ENCODE measurements at places on chromosomes 12 and 14.

DNA sequence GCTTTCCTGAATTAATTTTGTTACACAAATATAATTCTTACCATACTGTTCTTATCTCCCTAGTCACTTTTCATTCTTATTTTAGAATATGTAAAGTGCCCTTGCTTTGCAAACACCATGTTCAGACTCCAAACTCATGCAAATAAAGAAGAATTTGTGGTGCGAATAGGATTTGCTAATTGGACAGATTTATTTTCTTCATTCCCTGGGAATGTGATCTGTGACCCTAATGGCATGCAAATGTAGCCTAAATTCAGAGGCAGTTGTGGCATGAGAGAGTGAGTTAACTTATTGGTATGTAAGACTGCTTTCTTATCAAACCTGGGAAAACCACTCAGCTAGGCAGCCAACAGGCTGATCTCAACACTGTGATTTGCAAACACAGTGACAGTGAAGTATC lies 10.0 kb downstream of the CAPZA3 start:
- no peak for DNase-seq

- DNase-seq = no peak
These were observed 203.3 kb downstream of the NAV3 start for GRCh38 chr12:78034025-78034424.

GRCh38 chr14:90572441-90573150 lies 175.8 kb downstream of the CALM1 start:
- DNase-seq = no peak

DNA sequence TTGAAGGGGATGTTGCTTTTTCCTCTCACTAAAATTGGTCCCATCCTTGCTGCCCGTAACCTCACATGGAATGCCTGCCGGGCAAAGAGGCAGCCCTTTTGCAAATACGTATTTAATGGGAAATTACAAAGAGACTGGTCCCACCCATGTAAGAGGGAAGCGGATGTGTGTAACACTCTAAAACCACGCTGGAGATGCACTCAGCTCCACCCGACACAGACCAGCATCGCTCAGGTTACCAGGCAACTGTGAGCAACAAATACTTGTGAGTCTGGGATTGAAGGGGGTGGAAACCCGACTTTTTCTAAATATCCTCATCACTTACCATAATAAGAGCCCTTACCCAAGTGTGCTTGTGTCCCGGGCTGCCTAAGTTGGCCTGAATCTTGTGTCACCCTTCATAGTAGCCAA lies 47.7 kb downstream of the ELK3 start:
- no peak for DNase-seq

DNA sequence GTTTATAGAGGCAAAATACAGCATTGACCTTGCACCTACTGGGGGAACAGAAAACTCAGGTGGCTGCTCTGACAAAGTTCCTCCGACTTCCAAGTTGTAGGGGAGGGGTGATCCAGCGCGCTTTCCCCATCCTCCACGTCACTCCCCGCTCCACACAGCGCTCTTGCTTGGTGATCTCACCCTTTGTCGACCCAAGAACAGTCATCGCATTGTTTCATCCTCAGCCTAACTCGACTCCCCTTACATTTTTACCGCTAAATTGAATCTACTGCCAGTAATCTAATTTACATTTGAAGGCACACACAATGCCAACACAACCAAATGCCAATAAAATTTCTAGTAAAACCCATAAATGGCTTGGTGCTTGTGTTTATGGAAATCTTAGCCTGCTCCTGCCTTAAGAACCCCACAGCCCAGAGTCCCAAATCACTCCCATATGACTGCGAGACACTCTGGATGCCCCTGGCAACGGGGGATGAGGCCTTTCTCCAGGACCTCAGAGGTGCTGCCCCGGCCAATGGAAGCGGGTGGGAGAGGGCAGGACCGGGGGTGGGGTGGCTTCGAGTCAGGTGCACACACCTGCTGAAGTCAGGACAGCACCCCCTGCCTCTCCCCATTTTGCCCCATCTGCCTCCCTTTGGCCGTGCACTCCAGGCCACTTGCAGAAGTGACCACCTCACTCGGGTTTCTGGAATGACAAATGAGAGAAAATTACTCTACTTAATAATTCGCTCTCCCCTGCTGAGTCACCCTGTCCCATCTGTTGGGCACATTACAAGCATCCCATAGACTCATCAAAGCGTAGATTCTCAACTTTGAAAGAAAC lies 98.2 kb upstream of the GSC start:
- peak; percentile 58 for DNase-seq

DNA sequence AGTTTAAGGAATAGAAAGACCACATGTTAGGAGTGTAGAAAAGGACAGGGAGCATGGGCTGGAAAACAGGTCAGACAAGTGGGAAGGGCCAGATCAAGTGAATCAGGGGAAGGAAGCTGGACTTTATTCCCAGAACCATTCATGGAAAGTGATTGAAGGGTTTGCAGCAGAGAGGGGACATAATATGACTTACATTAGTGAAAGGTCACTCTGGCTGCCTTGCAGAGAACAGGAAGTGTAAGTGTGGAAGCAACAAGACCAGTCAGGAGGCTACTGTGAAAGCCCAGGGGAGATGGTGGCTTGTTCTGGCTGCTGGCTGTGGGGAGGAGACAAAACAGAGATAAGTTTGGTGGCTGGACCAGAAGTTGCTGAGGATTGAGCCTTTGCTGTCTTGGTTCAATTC lies 69.1 kb downstream of the VCPKMT start:
- no peak for DNase-seq

DNA sequence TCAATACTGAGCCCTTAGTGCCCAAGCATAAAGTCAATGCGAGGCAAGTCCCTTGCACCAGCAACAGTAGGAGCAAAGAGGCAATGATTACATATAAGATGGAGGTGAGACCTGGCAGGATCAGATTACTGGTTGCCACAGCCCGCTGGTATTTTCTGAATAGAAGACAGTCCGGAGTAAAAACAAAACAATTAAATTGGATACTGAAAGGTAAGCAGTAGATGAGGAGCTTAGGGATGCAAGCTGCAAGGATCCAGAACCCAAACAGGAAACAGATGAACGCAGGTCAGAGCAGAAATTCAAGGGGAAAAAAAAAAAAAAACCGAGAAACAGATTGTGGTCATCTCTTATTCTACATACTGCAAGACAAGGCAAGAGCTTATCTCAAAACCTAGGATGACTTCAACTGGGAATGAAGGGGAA lies 119.6 kb downstream of the MED13L start:
- no peak for DNase-seq

GRCh38 chr12:116441292-116441691 lies 117.9 kb upstream of the MAP1LC3B2 start:
- no peak for DNase-seq

DNA sequence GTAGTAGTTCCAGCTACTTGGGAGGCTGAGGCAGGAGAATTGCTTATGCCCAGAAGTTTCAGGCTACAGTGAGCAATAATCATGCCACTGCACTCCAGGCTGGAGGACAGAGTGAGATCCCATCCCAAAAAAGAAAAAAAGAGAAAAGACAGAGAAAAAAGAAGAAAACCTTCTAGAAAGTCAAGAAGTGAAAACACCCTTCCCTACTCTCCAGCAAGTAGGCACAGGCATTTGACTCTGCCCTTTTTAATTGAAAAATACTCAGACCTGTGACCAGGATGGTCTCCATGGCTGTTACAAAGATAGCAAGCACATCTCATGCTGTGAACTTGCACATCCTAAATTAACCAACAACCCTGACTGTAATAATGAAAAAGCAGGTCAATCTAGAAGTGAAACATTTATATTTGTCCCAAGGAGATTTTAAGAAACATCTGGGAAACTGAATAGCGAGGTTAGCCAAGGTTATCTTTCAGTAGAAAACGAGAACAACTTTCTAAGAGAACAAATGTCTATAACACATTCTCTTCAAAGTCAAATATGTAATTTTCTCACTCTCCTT lies 2.0 kb downstream of the TMTC1 start:
- DNase-seq = no peak

- DNase-seq = peak; percentile 17
These were observed 1.2 kb downstream of the SRSF9 start for GRCh38 chr12:120468325-120468820.

GRCh38 chr12:125081427-125081826 lies 16.2 kb downstream of the AACS start:
- DNase-seq = no peak
